Kidney epithelial cell (primary cell): ENCODE measurements at places on chromosomes 16 and 17. TPM values are rescaled to one million over a fixed set of nuclear protein-coding genes. Genes with fewer than 3 reads are reported as not detected.

Gene KCNH6
- 0.07 and 0.21 TPM in 2 replicates for total RNA-seq

Gene ZFP3
- total RNA-seq, result 4.4 and 4.8 TPM in 2 replicates

Gene CACNA1G
- total RNA-seq, result 0.07 TPM in 1 of 2 replicates, not detected in the other

Gene ZNF385C
- total RNA-seq, result 0.04 and 0.34 TPM in 2 replicates

Gene ABCA8
- not detected in 2 replicates for total RNA-seq

Gene NXPH3
- total RNA-seq, result not detected in 2 replicates

Gene RABEP2
- total RNA-seq, result 38.3 and 44.6 TPM in 2 replicates

Gene NPIPB13
- total RNA-seq, result 0.46 and 0.55 TPM in 2 replicates

Gene ODAD4
- total RNA-seq, result 0.62 and 0.84 TPM in 2 replicates

Gene BAIAP2
- total RNA-seq, result 80.3 and 83.4 TPM in 2 replicates

Gene SCIMP
- not detected in 2 replicates for total RNA-seq

Gene TP53TG3F
- total RNA-seq, result not detected in 2 replicates

Gene PLA2G10
- total RNA-seq, result not detected in 2 replicates

Gene APOH
- not detected in 2 replicates for total RNA-seq

Gene DNAAF8
- total RNA-seq, result 0.62 and 1.8 TPM in 2 replicates

Gene SAMD14
- 13.3 and 14.7 TPM in 2 replicates for total RNA-seq

Gene CD300LG
- total RNA-seq, result not detected in 2 replicates

Gene CWC25
- 13.9 and 14.4 TPM in 2 replicates for total RNA-seq

Gene NUPR1
- total RNA-seq, result 0.55 and 0.63 TPM in 2 replicates

Gene SLC35G6
- not detected in 2 replicates for total RNA-seq

Gene HAP1
- 0.96 and 1.6 TPM in 2 replicates for total RNA-seq

Gene DPH1
- total RNA-seq, result 24.0 and 29.5 TPM in 2 replicates

Gene NFATC3
- 15.2 and 21.7 TPM in 2 replicates for total RNA-seq

Gene TEX14
- 0.04 and 0.07 TPM in 2 replicates for total RNA-seq

Gene C17orf107
- total RNA-seq, result 2.3 and 4.4 TPM in 2 replicates

Gene SRL
- total RNA-seq, result not detected in 2 replicates

Gene STX1B
- total RNA-seq, result 0.07 and 0.29 TPM in 2 replicates

Gene SLFN13
- total RNA-seq, result 2.3 and 4.4 TPM in 2 replicates

Gene SMPD3
- under 0.01 and 0.38 TPM in 2 replicates for total RNA-seq

Gene CCL2
- 14.3 and 25.8 TPM in 2 replicates for total RNA-seq

Gene HOXB6
- total RNA-seq, result 29.8 and 30.7 TPM in 2 replicates

Gene SOX9
- total RNA-seq, result 65.9 and 80.0 TPM in 2 replicates

Gene ANKRD40CL
- not detected in 2 replicates for total RNA-seq

Gene PYY
- total RNA-seq, result 0.48 TPM in 1 of 2 replicates, not detected in the other

Gene RNF157
- total RNA-seq, result 6.0 and 7.5 TPM in 2 replicates

Gene ABCA9
- total RNA-seq, result 0.07 and 0.08 TPM in 2 replicates

Gene GRAP
- 1.2 and 1.6 TPM in 2 replicates for total RNA-seq

Gene MAF
- total RNA-seq, result 5.0 and 10.7 TPM in 2 replicates

Gene MMP28
- total RNA-seq, result 0.17 TPM in 1 of 2 replicates, not detected in the other

Gene MT4
- total RNA-seq, result not detected in 2 replicates

Gene CA5A
- total RNA-seq, result not detected in 2 replicates

Gene CRYBA1
- not detected in 2 replicates for total RNA-seq

Gene CLEC10A
- not detected in 2 replicates for total RNA-seq

Gene ZNF750
- 0.55 and 0.84 TPM in 2 replicates for total RNA-seq

Gene GNG13
- total RNA-seq, result not detected in 2 replicates

Gene KRTAP4-4
- not detected in 2 replicates for total RNA-seq

Gene ZNF469
- 8.3 and 10.5 TPM in 2 replicates for total RNA-seq

Gene TMEM98
- total RNA-seq, result 81.1 and 109 TPM in 2 replicates

Gene SPHK1
- 159 and 165 TPM in 2 replicates for total RNA-seq

Gene SLC38A8
- not detected in 2 replicates for total RNA-seq
